Spleen (tissue), 13 donors: ENCODE measurements at places on chromosomes 11 and 22. TPM values are rescaled to one million over a fixed set of nuclear protein-coding genes. Genes with fewer than 3 reads are reported as not detected.
A peak's percentile ranks its signal among the peaks of the same experiment; 100 is the strongest.

CYTH4 gene
- 137 TPM for total RNA-seq

- H3K4me1 ChIP-seq = no peaks in the 10 kb centered on the region
- no peak overlapping the region for H3K4me3 ChIP-seq
- H3K27ac ChIP-seq = no peak overlapping the region
- no peak for DNase-seq
Observed at GRCh38 chr22:32018056-32018455, 25.0 kb upstream of the SLC5A1 start.

GRCh38 chr22:24353121-24353520, 74.3 kb upstream of the ADORA2A start:
- no peaks in the 10 kb centered on the region for H3K27me3 ChIP-seq
- H3K4me3 ChIP-seq = no peak overlapping the region
- DNase-seq = no peak
- no peaks in the 10 kb centered on the region for H3K4me1 ChIP-seq
- H3K36me3 ChIP-seq = peaks cover 49% of the 10 kb centered on the region

TRIM49D1 gene
- not detected for total RNA-seq

DNA sequence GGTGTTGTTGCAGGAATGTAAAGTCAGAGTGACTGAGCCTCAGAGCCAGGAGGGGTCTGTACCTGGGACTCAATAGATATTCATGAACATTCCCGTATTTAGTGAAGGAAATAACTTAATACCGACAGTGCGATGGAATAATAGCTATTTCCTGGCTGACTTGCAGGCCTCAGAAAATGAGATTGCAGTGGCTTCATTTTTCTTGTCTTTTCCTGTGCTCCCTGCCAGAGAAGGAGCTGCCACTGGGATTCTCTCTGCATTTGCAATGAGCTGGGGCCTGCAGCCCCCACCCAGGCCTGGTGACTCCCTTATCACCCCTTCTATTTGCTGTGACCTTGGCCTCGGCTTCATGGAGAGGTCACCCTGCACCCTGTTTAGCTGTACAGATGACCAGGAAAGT, 173.4 kb downstream of the MIAT start:
- no peaks in the 10 kb centered on the region for H3K27me3 ChIP-seq
- no peak overlapping the region for H3K4me3 ChIP-seq
- DNase-seq = no peak
- no peak overlapping the region for H3K27ac ChIP-seq
- H3K4me1 ChIP-seq = no peaks in the 10 kb centered on the region

DNA sequence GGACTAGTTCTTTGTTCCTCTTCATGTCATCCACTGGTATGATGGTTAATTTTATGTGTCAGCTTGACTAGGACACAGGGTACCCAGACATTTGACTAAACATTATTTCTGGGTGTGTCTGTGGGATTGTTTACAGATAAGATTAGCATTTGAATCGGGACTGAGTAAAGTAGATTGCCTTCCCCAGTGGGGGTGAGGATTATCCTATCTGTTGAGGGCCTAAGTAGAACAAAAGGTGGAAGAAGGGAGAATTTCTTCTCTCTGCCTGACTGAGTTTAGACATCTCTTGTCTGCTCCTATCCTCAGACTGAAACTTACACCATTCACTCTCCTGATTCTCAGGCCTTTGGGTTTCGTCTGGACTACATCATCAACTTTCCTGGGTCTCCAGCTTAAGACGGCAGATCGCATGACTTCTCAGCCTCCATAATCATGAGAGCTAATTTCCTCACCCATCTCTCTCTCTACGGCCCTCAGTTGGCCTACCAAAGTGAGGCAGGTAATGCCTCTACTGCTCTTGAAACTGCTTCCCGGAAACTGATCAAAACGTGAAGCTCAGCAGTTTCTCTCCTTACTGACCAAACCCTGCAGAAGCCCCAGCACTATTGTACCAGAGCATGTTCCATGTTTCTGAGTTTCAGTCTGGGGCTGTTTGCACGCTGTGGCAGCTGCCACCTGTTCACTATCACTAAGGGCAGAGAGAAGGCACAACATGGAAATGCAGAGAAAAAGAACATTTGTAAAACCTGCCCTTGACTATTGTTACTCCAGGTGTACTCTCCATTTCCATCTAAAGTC, 95.4 kb downstream of the NXPE2 start:
- no peak overlapping the region for H3K4me3 ChIP-seq
- H3K4me1 ChIP-seq = no peaks in the 10 kb centered on the region
- DNase-seq = no peak
- H3K27me3 ChIP-seq = peaks cover 25% of the 10 kb centered on the region

DNA sequence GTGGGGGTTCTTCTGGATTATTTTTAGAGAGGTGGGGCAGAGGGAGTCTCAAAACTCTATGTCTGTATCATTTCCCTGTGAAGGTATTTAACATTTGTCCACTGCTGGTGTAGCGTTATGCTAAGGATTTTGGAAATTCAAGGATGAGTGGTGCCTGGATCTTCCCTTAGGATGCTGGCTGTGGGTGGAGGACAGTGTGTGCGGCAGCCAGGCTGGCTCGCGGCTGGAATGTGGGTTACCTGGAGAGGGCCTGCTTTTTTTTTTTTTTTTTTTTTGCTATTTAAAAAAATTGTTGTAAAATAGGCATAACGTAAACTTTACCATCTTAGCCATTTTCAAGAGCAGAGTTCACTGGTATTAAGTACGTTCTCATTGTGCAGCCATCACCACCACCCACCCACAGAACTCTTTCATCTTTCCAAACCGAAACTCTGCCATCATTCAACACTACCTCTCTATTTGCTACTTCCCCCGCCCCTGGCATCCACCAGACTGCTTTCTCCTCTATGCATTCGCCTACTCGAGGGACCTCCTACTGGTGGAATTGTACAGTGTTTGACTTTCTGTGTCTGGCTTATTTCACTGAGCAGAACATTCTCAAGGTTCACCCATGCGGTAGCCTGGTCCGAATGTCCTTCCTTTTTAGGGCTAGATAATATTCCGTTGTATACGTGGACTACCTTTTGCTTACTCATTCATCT, 67.1 kb downstream of the PARVB start:
- peaks cover 7% of the 10 kb centered on the region for H3K4me1 ChIP-seq
- H3K4me3 ChIP-seq = no peak overlapping the region
- H3K27me3 ChIP-seq = no peaks in the 10 kb centered on the region
- peaks cover 66% of the 10 kb centered on the region for H3K36me3 ChIP-seq
- no peak for DNase-seq
- no peak overlapping the region for H3K27ac ChIP-seq

DNA sequence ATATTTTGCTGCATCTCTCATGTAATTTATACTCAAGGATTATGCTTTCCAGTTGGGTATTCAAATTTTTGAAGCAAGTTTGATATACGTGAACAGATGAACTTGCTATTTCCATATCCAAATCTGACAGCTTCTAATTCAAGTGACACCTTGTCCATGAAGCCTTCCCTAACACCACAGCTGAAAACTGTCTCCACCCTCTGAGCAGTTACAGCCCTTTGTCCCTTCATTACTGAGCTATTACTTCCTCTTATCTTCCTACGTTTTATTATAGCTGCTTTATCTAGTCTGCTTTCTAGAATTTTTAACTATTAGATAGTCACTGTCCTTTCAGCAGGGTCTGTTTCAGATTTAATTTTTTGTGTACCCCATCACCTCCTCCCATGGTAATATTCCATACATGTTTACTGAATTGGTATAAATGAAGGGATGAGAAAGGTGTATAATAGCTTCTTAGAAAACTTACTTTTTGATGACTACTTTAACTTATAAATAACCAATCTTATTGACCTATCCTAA, 13.3 kb upstream of the PRSS23 start:
- H3K36me3 ChIP-seq = no peaks in the 10 kb centered on the region
- no peak for DNase-seq
- H3K27ac ChIP-seq = no peak overlapping the region
- H3K27me3 ChIP-seq = no peaks in the 10 kb centered on the region
- no peak overlapping the region for H3K4me3 ChIP-seq

TMPRSS5 gene
- total RNA-seq = 0.68 TPM

DNA sequence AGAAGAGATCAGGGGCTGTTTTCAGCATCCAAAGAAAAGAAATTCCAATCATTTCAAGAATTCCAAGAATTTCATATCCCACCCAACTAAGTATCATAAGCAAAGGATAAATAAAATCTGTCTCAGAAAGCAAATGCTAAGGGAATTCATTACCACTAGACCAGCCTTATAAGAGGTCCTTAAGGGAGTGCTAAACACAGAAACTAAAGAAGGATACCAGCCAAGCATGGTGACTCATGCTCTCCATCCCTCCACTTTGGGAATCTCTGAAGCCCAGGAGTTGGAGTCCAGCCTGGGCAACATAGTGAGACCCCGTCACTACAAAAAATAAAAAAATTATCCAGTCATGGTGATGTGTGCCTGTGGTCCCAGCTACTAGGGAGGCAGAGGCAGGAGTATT, 17.8 kb downstream of the FADD start:
- no peak for DNase-seq
- no peak overlapping the region for H3K27ac ChIP-seq
- no peaks in the 10 kb centered on the region for H3K27me3 ChIP-seq

DNA sequence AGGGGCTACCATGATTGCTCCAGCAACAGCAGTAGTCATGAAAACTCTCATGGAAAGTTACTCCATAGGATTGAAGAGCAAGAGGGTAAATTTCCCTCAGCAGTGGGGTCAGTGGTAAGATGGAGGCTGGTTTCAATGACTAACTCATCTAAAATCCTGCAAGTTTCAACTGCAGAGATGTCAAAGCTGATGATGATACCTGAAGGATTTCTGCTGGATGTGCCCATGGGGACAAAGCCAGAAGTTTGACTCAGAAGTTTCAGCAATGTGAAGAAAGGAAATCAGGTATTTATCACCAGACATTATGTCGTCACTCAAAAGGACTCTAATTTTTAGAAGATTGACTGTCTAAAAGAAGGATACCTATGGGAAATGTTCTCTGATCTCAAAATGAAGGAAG, 29.1 kb downstream of the RAB38 start:
- no peak overlapping the region for H3K4me3 ChIP-seq
- H3K4me1 ChIP-seq = no peaks in the 10 kb centered on the region
- DNase-seq = no peak

DNA sequence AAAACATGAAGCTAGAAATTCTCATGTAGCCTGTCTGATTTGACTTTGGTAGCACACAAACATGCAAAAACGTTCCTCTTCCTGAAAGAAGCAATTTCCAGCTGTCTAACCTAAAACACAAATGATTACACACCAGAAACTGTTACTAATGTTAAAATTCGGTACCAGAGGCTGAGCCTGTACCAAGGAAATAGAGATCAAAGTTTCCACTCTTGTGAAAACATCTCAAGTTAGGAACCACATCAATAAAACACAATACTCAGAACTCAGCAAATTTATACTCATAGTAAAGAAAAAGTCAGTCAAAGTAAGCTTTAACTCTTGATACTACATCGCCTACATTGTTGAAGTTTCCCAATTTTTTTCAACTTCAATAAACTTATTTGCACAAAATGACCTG, 107.8 kb downstream of the FCHSD2 start:
- H3K4me3 ChIP-seq = no peak overlapping the region
- no peaks in the 10 kb centered on the region for H3K27me3 ChIP-seq
- DNase-seq = no peak
- H3K27ac ChIP-seq = peak overlapping the region; percentile 27

NOX4 gene
- 0.89 TPM for total RNA-seq

SLC22A9 gene
- total RNA-seq = not detected

DNA sequence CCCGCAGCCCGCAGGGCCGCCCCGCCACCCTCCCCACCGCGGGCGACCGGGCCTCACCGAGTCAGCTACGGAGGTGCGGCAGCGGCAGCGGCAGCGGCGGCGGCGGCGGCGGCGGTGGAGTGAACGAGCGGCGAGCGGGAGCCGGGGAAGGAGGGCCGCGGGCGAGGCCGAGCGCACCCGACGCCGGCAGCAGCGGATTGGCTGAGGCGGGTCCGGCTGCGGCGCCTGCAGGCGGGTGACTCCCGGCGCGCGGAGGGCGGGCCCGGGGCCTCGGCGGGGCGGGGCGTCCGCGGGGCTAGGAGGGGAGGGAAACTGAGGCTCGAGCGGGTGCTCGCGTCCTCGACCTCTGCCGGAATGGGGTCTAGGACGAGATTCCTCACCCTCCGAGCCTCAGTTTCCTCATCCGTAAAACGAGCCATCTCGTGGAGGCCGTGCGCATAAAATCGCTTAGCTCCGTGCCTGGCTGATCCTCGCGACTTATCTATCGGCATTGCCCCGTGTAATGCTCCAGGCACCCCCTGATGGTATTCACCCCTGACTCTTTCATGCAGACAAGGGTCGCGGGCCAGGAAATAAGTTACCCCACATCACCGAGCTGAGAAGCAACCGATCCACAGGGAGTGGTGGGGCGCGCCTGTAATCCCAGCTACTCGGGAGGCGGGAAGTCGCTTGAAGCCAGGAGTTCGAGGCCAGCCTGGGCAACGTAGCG, at the start of gene CPT1A:
Gene CPT1A (minus strand): TSS at position 199 of the 709 bp plus-strand sequence. CDS start 26,442 bp downstream, outside the sequence.
- H3K27ac ChIP-seq = peak within 1 kb of the TSS; percentile 97
- H3K4me1 ChIP-seq = peaks cover 37% of the 10 kb centered on the region
- H3K27me3 ChIP-seq = no peaks in the 10 kb centered on the region
- H3K4me3 ChIP-seq = peak within 1 kb of the TSS; percentile 90

BACE1 gene
- total RNA-seq = 19.9 TPM

HIC2 gene
- total RNA-seq = 7.6 TPM

DNA sequence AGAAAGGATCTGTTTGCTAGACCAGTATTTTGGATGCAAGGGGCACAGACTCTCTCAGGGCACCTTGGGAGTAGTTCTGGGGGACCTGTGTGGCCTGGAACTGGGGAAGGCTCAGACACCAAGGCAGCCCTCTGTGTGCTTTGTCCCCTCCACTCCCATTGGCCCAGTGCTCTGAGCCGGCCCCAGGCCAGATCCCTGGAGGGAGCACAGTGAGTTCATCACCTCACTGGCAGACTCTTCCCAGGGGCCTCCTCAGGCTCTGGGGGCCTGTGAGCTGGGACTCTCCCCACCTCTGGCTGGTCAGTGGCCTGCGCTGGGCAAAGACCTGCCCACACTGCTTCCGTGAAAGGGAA, 51.7 kb downstream of the CHRDL2 start:
- no peak overlapping the region for H3K4me3 ChIP-seq
- peaks cover 5% of the 10 kb centered on the region for H3K27me3 ChIP-seq
- H3K36me3 ChIP-seq = no peaks in the 10 kb centered on the region
- peak; percentile 57 for DNase-seq
- H3K27ac ChIP-seq = no peak overlapping the region

DNA sequence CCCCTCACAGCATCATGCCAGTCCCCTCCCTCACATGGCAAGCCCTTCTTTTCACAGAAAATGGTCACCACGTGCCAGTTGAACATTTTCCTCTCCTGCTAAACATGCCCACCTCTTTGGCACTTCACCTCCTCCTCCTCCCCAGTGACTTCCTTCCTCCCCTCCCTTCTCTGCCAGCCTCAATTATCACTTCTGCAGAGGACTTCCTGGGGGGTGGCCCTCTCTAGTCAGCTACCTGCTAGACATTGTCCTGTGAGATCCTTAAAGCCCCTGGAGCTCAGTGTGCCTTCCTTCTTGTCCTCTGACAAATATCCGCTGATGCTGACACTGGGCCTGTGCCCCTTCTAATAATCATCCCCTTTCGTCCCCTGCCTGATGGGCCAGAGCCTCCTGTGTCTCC, 43.2 kb upstream of the E2F8 start:
- H3K4me1 ChIP-seq = peaks cover 21% of the 10 kb centered on the region
- no peak overlapping the region for H3K27ac ChIP-seq
- H3K27me3 ChIP-seq = no peaks in the 10 kb centered on the region
- no peaks in the 10 kb centered on the region for H3K36me3 ChIP-seq
- no peak overlapping the region for H3K4me3 ChIP-seq
- no peak for DNase-seq
